ENCODE measurements at places on chromosomes 1 and 21.
A peak's percentile ranks its signal among the peaks of the same experiment; 100 is the strongest.

DNA sequence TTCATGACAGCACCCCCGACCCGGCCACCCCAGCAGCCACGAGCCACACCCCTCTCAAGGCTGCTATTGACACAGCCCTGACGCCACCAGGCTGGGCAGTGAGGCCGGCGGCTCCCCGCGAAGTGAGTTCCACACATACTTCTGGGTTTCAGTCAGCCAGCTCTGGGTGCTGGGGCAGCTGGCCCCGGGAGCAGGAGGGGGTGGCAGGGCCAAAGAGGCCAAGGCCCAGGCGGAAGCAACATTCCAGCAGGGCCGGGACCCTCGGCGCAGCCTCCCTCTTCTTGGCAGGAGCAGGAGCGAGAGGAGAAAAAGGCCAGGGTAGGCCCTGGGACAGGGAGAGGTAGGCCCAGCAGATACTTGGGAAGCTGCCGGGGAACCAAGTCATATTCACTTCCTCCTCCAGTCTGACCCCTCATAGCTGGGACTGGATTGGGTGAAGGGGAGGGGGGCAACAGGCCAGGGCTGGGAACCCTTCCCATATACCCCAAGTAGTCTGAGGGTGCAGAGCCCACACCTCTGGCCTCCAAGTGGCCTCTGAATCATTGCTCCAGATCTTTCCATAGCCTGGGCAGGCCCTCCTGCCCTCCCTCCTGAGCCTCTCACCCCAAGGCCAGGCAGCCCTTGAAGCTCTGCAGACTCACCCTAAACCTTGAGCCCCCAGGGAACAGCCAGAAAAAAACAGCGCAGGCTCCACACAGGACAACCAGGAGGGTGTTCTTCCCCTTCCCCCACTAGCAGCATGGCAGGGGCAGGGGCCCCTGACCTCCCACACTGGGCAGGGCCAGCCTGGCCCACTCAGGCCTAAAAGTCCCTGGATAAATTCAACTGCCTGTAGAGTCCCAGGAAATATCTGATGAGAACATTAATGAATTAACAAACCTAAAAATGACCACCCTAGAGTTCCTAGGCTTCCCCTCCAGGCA, 5.7 kb downstream of the HSPG2 start:
- DNase-seq, result peak; percentile 96

- DNase-seq, result no peak
Measured at GRCh38 chr1:218474128-218474527, 129.0 kb downstream of the TGFB2 start.

- DNase-seq, result no peak
Measured at GRCh38 chr1:85597709-85598108, 17.1 kb downstream of the CCN1 start.

- DNase-seq, result no peak
Measured at GRCh38 chr1:25210728-25211127, 21.6 kb downstream of the SYF2 start.

GRCh38 chr1:229544587-229544986, 13.9 kb downstream of the ABCB10 start:
- no peak for DNase-seq

GRCh38 chr1:51953079-51953478, 37.4 kb downstream of the RAB3B start:
- no peak for DNase-seq

DNA sequence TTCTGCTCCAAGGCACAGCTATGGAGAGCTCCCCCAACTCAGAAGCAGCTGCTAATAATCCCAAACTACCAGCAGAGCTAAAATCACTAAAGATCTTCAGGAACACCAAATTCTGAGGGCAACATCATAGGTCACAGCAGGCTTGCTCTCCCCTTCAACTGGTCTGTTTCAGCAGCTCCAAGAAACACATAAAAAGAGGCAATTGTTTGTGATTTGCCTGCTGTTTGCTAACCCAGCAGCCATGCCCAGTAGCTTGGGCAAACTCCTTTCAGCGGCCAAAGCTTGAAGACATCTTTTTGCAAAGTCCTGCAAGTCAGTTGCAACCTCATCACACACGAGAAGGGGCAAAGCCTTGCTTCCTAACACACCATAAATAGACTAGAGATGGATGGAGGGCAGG, 8.9 kb downstream of the ERI3 start:
- no peak for DNase-seq

GRCh38 chr1:37730376-37730775, 34.5 kb downstream of the EPHA10 start:
- DNase-seq, result no peak

DNA sequence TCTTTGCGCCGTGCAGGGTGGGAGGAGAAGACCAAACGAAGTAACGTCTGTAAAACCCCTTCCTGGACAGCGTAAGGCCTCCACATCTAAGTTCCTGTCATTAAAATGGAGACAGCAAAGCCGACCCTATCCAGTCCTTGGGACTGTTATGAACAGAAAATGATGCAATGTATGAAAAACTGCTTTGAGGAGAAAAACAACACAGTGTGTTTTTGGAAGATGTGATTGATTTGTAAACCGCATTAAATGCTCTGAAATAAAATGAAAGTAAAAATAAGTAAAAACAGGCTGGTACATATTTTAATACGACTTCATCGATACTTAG, 827 bp upstream of the URB1 start:
- no peak for DNase-seq

DNA sequence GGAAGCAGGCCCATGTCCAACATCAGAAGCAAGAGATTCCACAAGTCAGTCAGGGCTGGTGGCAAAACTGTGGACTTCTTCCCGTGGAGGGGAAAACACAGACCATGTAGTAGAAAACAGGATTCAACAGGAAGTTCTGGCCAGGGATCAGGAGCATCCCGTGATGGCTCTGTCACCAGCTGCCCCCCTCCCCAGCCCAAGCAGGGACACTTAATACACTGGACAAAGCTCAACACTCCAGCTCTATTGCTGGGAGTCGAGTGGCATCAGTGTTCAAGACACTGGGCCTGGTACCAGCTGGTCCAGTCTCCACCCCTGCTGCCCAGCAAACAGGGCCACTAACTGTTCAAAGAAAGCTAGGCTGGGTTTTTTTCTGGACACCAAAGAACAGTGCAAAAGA, 3.7 kb downstream of the SLC45A3 start:
- DNase-seq, result no peak

- DNase-seq, result peak; percentile 66
Measured at GRCh38 chr21:37365517-37366481, 774 bp upstream of the DYRK1A start.

GRCh38 chr1:19450811-19451515, 34.4 kb downstream of the CAPZB start:
- peak; percentile 95 for DNase-seq

- DNase-seq, result no peak
Measured at GRCh38 chr1:201024625-201024998, 1.1 kb upstream of the KIF21B start.

DNA sequence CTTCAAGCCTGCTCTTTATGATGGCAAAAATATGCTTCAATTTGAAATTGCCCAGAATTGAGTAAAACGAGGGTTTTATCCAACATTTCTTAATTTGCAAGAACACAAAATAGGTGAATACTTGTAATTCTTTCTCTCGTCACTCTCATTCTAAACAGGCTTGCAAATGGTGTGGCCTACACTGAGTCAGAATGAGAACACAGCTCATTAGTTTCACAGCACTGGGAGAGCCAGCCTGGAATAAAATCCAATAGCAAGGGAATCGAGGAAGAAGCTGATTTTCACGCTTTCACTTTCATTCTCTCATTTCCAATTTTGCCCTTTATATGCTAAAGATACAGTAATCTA, 537.5 kb downstream of the LTN1 start:
- DNase-seq, result peak; percentile 72

- no peak for DNase-seq
Measured at GRCh38 chr1:29478151-29478791, 241.9 kb downstream of the PTPRU start.

GRCh38 chr1:50548243-50548642, 125.0 kb upstream of the DMRTA2 start:
- DNase-seq, result no peak

- no peak for DNase-seq
Measured at GRCh38 chr21:28884481-28884880, 108.2 kb downstream of the LTN1 start.

DNA sequence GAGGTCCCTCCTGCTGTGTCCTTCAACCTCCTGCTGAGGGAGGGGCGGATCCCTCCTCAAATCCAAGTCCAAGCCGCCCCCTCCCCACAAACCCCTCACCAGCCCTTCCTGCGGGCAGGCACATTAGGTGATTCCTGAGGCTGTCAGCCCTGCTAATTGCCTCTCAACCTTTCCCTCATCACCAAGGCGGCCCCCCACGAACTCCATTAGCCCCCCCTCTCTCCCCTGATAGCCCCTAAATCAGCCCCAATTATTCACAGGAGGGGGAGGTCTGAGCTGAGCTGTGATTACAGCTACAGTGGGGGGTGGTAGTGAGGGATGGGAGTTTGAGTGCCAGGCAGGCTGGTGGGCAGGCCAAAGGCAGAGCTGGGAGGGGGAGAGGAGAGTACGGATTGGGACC, 5.8 kb upstream of the PEAR1 start:
- DNase-seq, result no peak

DNA sequence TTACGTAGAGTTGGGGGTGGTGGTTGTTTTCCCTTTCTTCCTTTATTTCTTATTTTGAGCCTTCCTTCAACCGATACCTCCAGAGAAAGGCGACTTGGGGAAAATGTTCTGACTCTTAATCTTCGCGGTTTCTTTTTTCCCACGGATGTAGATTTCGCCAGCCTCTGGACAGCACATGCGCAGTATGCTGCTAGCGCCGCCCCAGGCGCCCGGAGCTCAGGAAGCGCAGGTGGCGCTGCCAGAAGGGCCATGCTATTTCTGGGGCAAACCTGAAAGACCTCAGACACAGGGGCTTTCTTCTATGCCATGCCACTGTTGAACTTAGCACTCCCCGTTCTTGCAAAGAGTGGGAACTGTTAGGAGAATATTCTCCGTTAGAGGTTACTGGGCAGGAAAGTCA, 392.1 kb downstream of the KIF26B start:
- DNase-seq, result no peak

DNA sequence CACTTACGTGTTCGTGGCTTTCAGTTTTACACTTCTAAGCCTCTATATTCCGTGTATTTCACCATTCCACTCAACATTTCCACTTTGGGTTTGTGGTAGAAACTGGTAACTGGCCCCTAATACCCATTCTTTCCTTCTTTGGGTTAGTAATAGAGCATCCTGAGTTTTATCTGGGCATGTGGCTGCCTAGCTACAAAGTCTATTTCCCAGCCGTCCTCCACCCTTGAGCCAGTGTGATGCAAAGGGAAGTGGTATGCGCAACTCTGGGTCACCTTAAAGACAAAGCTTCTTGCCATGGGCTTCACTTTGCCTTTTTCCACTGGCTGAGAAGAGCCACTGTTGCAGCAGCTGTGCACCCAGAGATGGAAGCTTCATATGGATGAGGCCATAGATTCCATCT, 73.9 kb downstream of the LAMC2 start:
- no peak for DNase-seq

- no peak for DNase-seq
Measured at GRCh38 chr1:160935527-160936258, 18.9 kb downstream of the ITLN2 start.

DNA sequence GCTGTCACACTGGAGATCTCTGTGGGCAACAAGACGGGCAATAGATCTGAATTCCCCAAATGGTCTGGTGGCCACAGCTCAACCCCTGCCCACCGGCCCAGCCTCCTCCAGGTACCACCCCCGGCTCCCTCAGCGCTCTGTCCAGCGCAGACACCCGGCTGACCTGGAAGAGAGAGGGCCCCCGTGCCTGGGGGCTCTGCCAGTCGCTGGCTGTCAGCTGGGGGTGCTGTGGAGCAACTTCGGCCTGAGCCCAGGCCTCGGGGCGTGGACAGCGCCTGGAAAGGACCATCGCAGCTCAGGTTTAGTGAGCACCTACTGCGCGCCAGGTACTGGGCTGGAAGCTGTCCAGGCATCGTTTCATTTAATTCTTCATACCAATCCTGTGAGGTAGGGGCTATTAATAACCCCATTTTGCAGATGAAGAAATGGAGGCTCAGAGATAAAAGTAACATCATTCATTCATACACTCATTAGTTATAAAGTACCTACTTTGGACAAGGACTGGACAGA, 51.0 kb downstream of the AHDC1 start:
- no peak for DNase-seq
